Activated CD4-positive, CD25-positive, alpha-beta regulatory T cell treated with anti-CD3 and anti-CD28 coated beads, Interleukin-2, amount 50 U/mL, for 72 hours (primary cell): ENCODE measurements at places on chromosomes 7 and 10.

- no peak for DNase-seq
These were observed 6.4 kb downstream of the MAFK start for GRCh38 chr7:1536743-1537534.

DNA sequence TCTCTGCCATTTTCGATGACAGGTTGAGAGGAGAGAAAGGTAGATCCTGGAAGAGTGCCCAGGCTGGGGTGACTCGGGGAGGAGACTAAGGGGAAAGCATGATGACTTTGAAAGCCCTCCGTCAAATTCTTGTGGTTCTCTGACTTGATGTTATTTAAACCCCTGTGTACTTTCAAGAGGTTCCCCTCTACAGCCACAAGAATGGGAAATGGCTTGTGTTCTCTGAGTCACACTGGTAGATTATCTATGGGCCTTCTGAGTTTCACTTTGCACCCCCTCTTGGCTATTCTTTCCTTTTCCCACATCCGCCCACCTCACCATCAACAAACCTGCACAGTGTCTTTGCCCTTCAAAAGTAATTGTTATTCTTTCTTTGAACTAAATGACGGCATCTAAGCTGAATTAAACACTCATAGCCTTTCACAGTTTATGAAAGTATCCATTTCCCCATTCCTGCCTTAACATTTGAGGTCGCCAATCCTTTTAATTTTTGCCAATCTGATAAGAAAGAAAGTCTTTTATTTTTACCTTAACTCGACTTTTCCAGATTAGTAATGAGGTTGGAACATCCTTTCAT is 24.1 kb downstream of the PRF1 start:
- peak; percentile 51 for DNase-seq

DNA sequence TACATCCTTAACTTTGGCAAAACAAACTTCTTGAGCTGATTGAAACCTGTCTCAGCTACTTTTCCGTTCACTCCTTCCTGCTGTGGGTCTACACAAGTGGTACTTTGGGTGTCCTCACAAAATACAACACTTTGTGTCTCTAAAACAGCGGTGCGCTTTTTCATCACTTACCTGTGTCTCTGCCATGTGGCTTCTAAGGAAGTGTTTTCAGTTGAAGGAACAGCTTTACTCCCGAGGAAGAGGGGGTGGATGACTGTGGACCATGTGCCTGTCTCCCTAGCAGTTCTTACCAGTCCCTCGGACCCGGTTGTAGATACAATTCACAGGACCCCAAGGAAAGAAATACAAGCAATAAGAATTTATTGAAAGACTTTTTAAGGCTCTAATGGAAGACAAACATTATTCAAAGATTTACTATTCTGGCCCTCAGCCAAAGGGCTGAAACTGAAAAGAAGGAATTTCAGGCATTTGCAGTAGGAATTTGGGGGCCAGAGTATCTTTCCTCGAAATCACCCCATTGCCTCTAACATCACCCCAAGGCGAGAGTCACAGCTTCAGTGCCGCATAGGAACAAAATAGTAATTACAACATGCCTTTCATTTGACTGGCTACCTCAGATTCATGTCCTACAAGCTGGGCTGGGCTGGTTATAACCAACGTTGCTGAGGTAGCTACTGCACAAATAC is 246.3 kb downstream of the ACTR3B start:
- no peak for DNase-seq

DNA sequence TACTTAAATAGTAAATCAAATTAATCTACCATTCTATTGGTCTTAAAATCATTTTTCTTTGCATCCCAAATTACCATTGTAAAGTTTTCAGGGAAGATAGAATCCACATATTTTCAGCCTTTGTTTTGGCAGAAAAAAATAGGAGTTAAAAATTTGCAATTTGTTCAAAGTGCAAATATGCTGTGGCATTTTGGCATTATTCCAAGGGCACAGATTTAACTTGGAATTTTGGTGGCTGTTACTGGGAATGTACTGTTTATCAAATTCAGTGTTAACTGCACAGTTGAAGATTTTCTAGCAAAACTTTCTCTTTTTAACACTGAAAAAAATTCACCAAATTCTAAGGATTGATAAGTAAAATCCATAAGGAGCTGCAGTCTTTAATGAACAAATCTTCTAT is 151.0 kb upstream of the HDAC9 start:
- DNase-seq, result no peak

GRCh38 chr7:7576344-7576743 is 9.7 kb downstream of the MIOS start:
- no peak for DNase-seq

DNA sequence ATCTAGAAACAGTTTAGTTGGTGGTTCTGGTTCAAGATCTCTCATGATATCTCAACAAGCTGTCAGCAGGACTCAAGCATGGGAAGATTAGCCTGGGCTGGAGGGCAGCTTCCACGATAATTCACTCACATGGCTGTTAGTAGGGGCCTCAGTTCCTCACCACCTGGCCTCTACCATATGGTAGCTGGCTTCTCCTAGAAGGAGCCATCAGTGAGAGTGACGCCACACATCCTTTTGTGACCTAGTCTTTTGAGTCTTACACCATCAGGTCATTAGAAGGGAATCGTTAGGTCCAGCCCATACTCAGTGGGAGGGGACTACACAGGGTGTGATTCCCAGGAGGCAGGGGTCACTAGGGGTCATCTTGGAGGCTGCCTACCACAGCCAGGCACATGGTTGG is 239.3 kb upstream of the PLPP4 start:
- DNase-seq, result no peak

GRCh38 chr7:132077971-132078685 is 498.1 kb downstream of the PLXNA4 start:
- DNase-seq, result no peak

DNA sequence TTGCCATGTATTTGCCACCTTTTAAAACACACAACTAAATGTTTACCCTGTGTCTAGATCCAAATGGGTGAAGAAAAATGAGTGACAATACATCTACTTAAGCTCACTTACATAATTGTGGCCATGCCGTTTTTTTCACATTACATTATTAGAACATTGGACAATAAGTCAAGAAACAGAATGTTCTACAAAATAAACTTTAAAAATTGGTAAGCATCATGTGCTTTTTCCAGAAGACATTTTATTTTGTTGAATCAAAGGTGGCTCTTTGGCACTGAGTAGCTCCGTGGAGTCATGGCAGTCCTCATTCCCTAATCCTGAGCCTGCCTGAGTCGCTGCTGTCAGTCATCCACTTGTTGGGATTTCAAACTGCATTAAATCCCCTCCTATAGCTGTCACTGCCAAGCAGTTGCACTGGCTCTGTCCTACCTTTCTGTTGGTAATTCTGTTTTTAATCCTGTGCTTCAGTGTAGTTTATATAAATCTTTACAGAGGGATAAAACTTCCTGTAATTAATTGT is 32.3 kb downstream of the CAV1 start:
- DNase-seq, result no peak

DNA sequence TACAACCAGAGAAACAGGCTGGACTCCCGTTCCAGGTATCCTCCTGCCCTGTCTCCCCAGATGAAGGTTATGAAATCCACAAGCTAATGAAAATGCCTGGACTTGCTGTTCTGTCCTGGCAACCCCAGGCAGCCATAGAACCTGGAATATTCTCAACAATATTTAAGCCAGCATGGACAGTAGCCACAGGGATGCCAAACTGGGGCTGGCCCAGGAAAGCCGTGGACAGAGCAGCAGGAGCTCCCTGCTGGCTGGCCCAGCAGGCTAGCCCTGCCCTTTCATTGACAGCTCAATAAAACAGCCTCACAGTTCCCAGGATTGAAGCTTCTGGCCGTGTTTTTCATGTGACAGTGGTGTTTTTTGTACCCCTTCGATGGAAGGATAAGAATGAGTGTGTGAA is 230.6 kb downstream of the BMPER start:
- no peak for DNase-seq

DNA sequence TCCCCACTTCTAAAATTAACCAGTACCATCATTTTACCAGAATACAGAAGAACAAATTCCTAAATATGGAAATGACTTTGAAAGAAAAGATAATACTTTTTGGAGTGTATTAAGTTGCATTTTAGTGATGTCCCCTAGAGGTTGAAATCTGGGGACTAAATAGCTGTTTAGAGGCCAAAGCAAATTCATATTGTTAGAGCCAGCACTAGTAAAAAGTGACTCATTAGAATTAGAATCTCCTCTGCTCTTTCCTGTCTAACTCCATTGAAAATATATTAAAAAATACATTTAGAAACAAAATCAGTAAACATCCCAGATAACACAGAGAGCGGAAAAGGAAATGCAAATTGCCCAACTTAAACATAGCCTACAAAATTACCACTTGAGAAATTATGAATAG is 1189.6 kb upstream of the C7orf33 start:
- no peak for DNase-seq

- DNase-seq, result no peak
These were observed 1.9 kb downstream of the H2BK1 start for GRCh38 chr7:151208253-151208862.

- no peak for DNase-seq
These were observed 64.1 kb downstream of the ZMIZ1 start for GRCh38 chr10:79132681-79133381.

DNA sequence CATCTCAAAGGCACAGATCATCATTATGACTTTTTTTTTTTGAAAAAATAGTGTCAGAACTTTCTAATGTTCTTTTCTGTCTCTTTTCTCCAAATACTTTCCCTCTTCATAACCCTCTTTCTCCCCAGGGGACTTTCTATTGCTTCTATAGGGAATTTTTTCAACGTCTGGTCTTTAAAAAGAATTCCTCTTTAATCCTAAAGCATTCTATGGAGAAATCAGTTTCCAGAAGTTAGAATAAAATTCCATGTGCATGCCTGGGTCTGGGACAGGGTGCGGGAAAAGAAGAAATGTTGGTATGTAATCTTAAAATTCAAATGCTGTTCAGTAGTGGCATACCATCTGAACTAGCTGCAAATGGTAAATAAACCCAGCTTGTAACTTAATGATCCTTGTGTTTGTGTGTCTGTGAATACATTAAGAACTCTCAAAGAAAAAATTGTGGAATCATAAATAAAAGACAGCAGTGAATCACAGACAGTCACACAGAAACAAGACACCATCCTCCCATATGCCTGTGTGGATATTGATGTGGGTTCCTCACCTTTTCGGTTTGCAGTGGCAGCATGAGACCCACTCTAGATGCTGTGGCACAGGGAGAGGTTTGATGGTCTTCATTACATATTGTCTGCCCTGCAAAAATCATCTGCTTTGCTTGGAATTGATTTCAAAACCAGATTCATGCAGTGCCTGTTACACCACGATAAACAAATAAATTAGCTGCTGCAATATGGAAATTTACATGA is 374.7 kb upstream of the NRP1 start:
- no peak for DNase-seq

DNA sequence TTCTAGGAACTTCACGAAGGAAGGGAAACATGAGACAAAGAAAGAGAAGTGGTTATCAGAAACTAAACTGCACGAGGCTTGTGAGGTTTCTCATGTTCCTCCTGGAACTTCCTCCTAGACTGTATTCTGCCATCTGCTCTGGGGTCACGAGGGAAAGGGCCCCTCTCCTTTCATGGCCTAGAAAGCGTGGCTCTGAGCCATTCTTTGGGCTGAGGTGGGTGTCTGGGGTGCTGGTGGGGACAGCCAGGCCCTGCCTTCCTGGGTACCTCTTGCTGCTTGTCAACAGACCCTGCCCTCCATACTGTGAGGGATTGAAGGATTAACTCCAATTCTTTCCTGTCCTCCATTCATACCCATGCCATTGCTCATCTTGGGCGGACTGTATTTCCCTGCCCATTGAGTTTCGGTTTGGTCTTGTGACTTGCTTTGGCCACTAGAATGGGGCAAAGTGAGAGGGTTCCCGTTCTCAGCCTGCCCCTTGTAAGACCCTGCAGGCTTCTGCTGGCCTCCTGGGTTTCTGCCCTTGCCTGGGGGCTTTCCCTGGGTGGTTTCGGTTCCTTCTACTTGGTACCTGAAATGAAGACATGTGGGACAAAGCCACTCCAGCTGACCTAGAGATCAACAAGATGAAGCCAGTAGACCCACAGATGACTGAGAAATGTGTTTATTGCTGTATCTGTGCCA is 14.9 kb upstream of the GIMAP8 start:
- DNase-seq, result no peak

GRCh38 chr7:2112261-2113198 is 120.2 kb downstream of the MAD1L1 start:
- no peak for DNase-seq

GRCh38 chr7:71625545-71625944 is 493.6 kb downstream of the GALNT17 start:
- DNase-seq, result no peak

DNA sequence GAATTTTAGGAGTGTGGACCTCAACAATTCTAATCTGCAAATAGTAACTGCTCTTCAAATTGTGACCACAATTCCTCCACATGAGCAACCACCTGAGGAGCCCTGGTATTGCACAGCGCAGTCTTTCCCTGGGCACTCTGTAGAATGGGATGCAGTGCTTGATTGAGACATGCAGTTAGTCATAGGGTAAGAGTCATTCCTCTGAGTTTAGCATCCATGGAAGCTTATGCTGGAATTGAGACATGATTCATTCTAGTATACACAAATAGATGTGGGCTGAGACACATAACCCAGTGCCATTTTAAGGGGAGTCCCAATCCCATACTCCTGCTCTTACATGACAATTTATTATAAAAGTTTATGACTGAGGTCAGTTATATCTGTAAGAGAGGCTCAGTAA is 582.3 kb upstream of the CNTNAP2 start:
- DNase-seq, result no peak

- DNase-seq, result no peak
These were observed 233.1 kb upstream of the FZD8 start for GRCh38 chr10:35875016-35875676.

- DNase-seq, result peak; percentile 31
These were observed 229.5 kb upstream of the FZD1 start for GRCh38 chr7:91034459-91035368.

DNA sequence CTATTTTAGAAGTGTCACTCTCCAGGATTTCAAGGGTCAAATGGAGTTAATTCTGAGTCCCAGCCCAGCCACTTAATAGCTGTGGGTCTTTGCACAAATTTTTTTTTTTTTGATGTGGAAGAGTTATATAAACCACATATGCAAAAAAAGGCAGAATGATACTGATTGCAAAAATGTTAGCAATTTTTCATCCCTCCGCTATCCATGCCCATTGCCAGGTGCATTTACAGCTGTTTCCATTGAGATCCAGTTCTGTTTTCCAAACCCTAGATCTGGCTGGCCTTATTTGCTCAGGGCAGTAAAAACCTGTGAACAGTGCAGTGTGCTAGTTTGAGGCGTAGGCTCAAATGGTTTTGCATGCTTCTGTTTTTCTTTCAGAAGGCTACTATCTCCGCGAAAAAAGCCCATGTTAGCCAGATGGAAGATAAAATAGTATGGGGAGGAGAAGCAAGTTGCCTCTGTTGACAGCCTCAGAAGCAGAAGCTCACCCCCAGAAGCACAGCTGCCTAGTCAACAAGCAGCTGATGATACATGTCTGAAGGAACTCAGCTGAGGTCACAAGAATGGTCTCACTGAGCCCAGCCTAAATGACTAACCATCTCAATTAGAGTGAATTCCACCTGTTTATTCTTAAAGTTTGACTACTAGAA is 997 bp upstream of the ZNF138 start:
- DNase-seq, result no peak

- no peak for DNase-seq
These were observed 93.2 kb downstream of the ZRANB1 start for GRCh38 chr10:125035136-125035535.

GRCh38 chr7:125424721-125425120 is 495.1 kb upstream of the POT1 start:
- DNase-seq, result no peak

GRCh38 chr7:44310221-44310848 is 15.1 kb downstream of the CAMK2B start:
- peak; percentile 27 for DNase-seq

GRCh38 chr7:116991233-116991632 is 37.9 kb downstream of the ST7 start:
- no peak for DNase-seq
